ENCODE measurements at places on chromosomes 1 and 21. TPM values are rescaled to one million over a fixed set of nuclear protein-coding genes. Genes with fewer than 3 reads are reported as not detected.

DNA sequence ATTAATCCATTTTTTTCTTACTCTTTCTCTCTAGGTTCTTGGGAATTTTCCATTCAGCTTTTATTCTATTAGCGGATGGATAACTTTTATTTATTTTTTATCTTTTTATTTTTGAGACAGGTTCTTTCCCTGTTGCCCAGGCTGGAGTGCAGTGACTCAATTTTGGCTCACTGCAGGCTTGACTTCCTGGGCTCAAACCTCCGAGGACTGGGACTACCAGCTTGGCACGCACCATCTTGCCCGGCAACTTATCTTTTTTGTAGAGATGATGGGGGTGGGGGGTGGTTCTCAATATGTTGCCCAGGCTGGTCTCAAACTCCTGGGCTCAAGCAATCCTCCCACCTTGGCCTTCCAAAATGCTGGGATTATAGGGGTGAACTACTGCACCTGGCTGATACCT is 36.1 kb upstream of the CHIT1 start:
- H3K4me3 ChIP-seq: no peak overlapping the region
- H3K36me3 ChIP-seq: no peaks in the 10 kb centered on the region
- no peaks in the 10 kb centered on the region for H3K27me3 ChIP-seq
- peaks cover 5% of the 10 kb centered on the region for H3K4me1 ChIP-seq

Gene VWA5B1
- not detected for total RNA-seq

DNA sequence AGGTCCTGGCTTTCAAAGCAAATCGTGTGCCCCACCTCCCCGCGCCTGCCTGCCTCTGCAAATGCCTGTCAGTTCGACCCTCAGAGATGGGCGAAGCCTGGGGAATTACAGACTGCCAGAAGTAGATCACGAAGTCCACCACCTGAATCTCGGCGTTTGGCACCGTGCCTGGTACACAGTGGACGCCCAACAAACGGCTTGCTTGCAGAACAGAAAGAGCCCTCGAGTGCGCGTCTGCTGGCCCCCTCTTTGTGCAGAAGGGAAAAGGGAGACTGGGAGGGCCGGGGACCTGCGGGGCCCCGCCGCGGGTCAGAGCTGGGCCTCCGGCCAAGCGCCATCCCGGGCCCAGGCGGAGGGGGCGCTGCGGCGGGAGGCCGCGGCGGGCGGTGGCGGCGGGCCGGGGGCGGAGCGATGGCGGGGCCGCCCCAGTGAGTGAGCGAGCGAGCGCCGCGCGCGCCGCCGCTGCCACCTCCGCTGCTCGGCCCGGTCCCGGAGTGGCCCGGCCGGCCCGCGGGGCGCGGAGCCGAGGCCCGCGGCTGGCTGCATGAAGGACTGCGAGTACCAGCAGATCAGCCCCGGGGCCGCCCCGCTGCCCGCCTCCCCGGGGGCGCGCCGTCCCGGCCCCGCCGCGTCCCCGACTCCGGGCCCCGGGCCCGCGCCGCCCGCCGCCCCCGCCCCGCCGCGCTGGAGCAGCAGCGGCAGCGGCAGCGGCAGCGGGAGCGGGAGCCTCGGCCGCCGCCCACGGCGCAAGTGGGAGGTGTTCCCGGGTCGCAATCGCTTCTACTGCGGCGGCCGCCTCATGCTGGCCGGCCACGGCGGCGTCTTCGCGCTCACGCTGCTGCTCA is at the start of gene ZDHHC18:
Gene ZDHHC18 (plus strand): TSS at position 428 of the 845 bp plus-strand sequence. CDS start 117 bp downstream, at position 545.
- peak within 1 kb of the TSS; percentile 100 for H3K4me3 ChIP-seq
- H3K36me3 ChIP-seq: peaks cover 35% of the 10 kb centered on the region
- peaks cover 45% of the 10 kb centered on the region for H3K4me1 ChIP-seq
- peak; percentile 69 for DNase-seq
- no peaks in the 10 kb centered on the region for H3K27me3 ChIP-seq

DNA sequence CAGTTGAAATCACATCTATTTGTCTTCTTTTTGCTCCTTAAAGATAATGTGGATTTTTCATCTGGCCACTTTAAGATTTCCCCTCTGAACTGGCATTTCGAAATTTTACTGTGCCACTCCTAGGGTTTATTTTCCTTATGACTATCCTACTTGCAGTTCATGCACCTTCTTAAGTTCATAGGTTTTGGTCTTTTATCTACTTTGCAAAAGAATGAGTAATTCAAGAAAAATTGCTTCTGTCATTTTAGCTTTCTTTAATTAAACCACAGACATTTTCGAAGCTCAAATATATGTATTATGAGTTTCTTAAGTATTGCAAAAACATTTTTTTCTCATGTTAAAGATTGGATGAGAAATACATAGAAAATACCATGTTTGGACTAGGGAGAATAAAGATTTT is 1244.8 kb upstream of the TMPRSS15 start:
- DNase-seq: no peak
- no peak overlapping the region for H3K27ac ChIP-seq

DNA sequence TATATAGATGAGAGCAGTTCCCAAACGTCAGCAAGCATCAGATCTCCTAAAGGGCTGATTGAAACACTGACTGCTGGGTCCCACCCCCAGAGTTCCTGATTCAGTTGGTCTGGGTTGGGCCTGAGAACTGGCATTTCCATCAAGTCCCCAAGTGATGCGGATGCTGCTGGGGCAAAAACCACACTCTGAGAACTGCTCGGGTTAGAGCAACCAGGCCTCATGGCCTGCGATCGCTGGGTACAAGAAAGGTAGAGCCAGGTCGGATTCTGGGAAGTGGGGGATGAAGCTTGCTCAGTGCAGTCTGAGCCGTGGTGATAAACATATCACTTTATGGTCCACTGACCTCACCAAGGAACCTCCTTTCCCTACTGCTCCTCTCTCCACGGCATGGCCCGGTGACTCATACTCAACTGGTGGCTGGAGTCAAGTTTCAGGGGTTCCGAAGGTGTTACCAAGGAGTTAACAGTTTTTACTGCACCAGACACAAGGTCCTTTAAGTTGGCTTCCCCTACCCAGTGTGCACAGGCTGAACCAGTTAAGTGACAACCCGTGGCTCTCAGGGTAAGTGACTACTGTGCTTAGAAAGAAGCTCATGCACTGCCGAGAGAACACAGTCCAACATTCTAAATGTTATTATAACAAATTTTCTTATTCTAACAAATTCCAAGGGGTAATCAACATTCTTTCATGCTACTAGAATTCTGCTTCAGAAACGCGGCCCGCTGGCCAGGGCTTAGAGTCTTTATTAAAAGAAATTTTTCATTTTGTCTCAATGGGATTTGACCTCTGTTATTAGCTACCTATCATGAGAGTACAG is 153.5 kb downstream of the TGFBR3 start:
- peak; percentile 63 for DNase-seq
- H3K4me1 ChIP-seq: peaks cover 41% of the 10 kb centered on the region
- H3K36me3 ChIP-seq: peaks cover 2% of the 10 kb centered on the region

- H3K36me3 ChIP-seq: no peaks in the 10 kb centered on the region
- DNase-seq: no peak
- peaks cover 5% of the 10 kb centered on the region for H3K27me3 ChIP-seq
- H3K4me3 ChIP-seq: no peak overlapping the region
- H3K27ac ChIP-seq: no peak overlapping the region
- no peaks in the 10 kb centered on the region for H3K4me1 ChIP-seq
These were observed 113.7 kb upstream of the PALMD start for GRCh38 chr1:99532276-99532580.

Gene KIAA1614
- total RNA-seq: not detected

- peaks cover 4% of the 10 kb centered on the region for H3K27me3 ChIP-seq
- H3K4me3 ChIP-seq: no peak overlapping the region
- H3K36me3 ChIP-seq: peaks cover 3% of the 10 kb centered on the region
These were observed 21.7 kb upstream of the IL12RB2 start for GRCh38 chr1:67285780-67286488.

- no peaks in the 10 kb centered on the region for H3K27me3 ChIP-seq
- DNase-seq: no peak
- no peak overlapping the region for H3K4me3 ChIP-seq
These were observed 3.7 kb upstream of the HP1BP3 start for GRCh38 chr1:20790785-20791184.

- no peak overlapping the region for H3K4me3 ChIP-seq
- H3K36me3 ChIP-seq: peaks cover 32% of the 10 kb centered on the region
- H3K27me3 ChIP-seq: no peaks in the 10 kb centered on the region
- no peak overlapping the region for H3K27ac ChIP-seq
- peaks cover 31% of the 10 kb centered on the region for H3K4me1 ChIP-seq
- no peak for DNase-seq
These were observed 805 bp downstream of the ZNHIT6 start for GRCh38 chr1:85707267-85707989.

DNA sequence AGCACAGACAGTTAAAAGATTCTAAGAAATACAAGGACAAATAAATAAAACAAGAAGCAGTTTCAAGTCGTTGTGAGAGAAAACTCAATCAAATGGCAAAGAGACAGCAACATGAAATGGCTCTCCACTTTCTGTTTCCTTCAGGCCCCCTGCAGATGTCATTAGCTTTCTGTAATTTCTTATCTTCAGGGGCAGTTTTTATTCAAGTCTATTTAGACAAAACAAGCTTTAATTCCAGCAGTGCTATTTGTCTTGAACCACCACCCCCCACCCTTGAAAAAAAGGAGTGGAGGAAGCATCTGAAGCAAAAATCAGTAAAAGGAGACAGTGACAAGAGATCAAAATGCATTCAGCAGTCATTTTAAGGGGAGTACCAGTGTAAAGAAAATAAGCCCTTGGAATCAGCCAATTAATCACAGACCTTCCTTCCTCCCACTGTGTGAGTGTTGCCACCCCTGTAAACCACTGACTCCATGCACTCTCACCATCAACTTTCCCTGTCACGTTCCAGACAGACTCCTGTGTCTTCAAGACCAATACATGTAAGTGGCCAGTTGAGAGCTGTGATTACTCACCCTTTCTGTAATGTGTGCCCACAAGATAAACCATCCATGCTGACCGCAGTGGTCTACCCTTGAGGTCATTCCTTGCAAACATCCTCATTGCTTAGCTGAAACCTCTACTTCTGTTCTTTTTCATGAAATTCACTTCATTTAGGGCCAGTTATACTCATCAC is 136.1 kb upstream of the HOOK1 start:
- H3K4me3 ChIP-seq: no peak overlapping the region
- H3K4me1 ChIP-seq: no peaks in the 10 kb centered on the region
- no peak for DNase-seq
- H3K27ac ChIP-seq: no peak overlapping the region

Gene ADAMTS4
- total RNA-seq: 1.8 TPM
